ENCODE measurements at places on chromosomes 3 and 15.

- peak overlapping the region; percentile 32 for H3K27ac ChIP-seq
- no peaks in the 10 kb centered on the region for H3K27me3 ChIP-seq
- H3K36me3 ChIP-seq, result peaks cover 30% of the 10 kb centered on the region
- H3K4me1 ChIP-seq, result peaks cover 23% of the 10 kb centered on the region
- no peak for DNase-seq
These were observed 68.2 kb downstream of the RAB7A start for GRCh38 chr3:128794067-128794768.

GRCh38 chr15:29590701-29591100 is 231.6 kb downstream of the TJP1 start:
- peaks cover 14% of the 10 kb centered on the region for H3K27me3 ChIP-seq
- no peaks in the 10 kb centered on the region for H3K36me3 ChIP-seq
- no peak for DNase-seq
- H3K4me1 ChIP-seq, result no peaks in the 10 kb centered on the region

DNA sequence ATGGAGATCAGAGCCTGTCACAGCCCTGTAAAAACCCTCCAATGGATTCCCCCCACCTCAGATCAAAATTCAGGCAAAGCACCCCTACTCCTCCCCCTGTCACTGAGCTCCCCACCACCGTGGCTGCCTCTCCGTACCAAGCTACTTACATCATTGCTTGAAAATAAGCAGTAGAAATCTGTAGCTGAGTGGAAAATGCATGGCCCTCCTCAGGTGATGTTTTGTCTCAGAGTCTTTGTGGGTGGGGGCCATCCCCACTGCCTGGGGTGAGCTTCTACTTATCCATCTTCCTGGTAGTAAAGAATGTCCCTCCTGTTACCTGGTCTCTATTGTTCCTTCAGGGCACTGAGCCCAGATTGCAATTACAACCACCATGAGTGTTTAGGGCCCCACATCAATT is 34.5 kb downstream of the SLCO2A1 start:
- no peaks in the 10 kb centered on the region for H3K36me3 ChIP-seq
- no peak overlapping the region for H3K27ac ChIP-seq

DNA sequence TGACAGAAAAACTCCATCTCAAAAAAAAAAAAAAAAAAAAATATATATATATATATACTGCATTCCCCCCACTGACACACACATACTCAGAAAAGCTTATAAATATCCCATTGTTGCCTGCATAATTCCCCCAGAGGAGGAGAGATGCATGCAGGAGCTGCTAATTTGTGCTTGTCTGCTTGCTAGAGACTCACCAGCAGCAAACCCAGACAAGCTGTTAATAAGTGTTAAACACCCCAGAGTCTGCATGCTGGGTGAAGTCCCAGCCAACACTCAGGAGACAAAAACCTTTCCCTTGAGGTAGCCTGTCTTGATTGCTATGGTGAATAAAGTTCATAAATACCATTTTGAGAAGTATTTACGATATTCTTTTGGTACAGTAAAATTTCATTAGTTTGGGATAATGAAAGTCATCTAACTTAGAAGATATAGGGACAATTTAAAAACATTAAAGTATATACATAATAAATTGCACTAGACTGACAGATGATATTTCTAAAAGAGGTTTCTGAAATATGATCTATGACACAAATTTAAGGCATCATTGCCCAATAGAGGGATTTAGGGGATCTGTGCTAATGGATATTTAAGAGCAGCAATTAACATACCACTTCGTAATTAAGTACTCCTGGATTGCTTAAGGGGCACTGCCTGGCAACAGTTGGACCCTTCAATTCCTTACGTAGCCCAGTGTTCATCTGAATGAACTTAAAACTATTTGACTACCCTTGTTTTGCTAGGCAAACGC is 400.0 kb upstream of the C2CD4B start:
- peaks cover 8% of the 10 kb centered on the region for H3K4me1 ChIP-seq
- no peak overlapping the region for H3K4me3 ChIP-seq
- H3K36me3 ChIP-seq, result no peaks in the 10 kb centered on the region

All from osteocyte (in vitro differentiated cells).